ENCODE measurements at places on chromosomes 16 and 17.

DNA sequence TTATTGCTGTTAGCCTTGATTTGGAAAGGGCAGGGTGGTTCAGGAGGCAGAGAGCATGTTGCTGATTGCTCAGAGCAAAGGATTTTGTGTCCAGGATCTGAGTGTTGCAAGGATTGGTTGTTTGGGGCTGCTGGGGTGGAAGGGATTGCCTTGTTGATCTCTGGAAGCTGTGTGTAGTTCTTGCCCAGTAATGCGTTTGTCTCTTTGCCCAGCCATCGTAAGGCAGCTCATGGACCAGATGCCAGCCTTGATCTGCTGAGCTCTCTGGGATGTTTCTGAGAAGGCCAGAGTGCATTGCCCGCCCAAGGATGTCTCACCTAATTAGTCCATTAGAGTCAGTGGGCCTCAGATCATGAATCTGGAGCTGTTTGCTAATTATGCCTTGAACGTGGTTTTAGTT lies 33.6 kb downstream of the NKD1 start:
- no peak for DNase-seq

GRCh38 chr17:144936-145670 lies 7.7 kb downstream of the SCGB1C2 start:
- no peak for DNase-seq

GRCh38 chr16:82585675-82586074 lies 41.1 kb upstream of the CDH13 start:
- no peak for DNase-seq

DNA sequence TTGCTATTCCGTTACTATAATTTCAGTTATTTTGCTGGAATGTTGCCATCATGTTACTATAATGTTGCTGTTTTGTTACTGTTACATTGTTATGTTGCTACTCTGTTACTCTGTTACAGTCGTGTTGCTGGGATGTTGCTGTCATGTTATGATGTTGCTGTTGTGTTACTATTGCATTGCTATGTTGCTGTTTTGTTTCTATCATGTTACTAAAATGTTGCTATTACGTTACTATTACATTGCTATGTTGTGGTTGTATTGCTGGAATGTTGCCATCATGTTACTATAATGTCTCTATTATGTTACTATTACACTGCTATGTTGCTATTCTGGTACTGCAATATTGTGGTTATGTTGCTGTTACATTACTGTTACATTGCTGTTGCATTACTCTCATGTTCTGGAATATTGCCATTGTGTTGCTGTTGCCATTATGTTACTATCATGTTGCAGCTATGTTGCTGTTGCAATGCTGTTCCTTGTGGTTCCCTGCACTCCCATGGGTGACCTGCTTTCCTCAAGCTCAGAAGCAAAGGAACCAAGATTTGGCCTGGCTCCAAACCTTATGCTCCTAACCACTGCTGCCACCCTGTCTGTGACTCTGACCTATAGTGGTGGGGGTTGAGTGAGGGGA lies 64.4 kb downstream of the ABCC6 start:
- DNase-seq: no peak

- DNase-seq: no peak
Observed at GRCh38 chr16:47956916-47957315, 198.9 kb downstream of the ABCC12 start.

DNA sequence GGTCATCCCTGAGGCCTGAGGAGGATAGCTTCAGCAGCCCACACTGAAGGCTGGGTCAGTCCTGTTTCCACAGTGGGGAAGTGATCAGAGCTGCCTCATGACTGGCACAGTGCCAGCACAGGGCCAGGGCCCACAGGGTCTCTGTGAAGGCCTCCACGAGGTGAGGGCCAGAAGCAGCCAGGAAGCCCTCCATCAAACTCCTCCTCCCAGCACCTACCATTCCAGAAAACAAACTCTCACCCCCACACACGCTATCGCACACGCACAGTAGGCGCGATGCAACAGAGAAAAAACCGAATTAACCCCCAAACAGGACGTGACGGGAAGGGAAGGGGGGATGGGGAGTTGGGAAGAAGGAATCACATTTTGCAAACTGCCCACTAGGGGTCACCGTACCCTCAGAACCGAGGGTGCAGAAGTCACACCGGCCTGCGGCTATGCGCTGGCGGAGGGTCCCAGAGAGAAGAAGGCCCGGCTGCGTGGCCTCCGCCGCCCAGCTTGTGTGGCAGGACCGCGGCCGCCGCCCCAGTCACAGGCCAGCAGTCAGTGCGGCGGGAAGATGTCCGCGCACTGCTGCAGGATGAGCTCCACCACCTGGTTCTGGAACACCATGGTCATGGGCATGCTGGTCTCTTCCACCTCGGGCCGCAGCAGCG lies 37.6 kb downstream of the ARHGAP27 start:
- DNase-seq: peak; percentile 37

DNA sequence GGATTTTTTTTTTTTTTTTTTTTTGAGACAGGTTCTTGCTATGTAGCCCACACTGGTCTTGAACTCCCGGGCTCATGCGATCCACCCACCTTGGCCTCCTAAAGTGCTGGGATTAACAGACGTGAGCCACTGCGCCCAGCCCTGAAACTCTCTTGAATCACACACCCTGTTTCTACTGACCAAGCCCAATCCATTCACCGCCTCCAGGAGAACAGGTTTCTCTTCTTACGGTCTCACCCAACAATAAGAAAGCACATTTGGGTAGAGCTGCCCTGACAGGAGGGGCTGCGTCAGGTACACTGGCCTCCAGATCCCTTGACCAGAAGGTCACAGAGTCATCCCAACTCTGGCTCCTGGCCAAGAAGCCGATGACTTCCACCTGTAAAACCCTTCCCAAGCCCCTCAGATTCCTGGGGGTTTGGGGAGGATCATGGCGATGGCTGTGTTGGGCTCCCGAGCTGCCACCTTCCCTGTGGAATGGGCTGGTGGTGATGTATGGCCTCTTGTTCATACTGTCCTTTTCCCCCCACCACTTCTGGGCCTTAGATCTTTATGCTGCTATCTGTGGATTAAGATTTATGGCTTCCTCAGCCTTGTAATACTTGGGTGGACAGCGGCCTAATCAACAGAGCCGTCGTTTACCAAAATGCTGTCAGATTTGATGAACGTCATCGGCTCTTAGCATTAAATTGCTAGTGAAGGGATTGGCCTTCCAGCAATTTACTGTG lies 89.1 kb downstream of the KATNIP start:
- DNase-seq: no peak

GRCh38 chr16:59905131-59905530 lies 1171.0 kb upstream of the GOT2 start:
- no peak for DNase-seq

GRCh38 chr16:83899272-83899897 lies 470 bp downstream of the MLYCD start:
- DNase-seq: peak; percentile 24

- DNase-seq: no peak
Observed at GRCh38 chr16:83623091-83623730, 184.6 kb upstream of the HSBP1 start.

DNA sequence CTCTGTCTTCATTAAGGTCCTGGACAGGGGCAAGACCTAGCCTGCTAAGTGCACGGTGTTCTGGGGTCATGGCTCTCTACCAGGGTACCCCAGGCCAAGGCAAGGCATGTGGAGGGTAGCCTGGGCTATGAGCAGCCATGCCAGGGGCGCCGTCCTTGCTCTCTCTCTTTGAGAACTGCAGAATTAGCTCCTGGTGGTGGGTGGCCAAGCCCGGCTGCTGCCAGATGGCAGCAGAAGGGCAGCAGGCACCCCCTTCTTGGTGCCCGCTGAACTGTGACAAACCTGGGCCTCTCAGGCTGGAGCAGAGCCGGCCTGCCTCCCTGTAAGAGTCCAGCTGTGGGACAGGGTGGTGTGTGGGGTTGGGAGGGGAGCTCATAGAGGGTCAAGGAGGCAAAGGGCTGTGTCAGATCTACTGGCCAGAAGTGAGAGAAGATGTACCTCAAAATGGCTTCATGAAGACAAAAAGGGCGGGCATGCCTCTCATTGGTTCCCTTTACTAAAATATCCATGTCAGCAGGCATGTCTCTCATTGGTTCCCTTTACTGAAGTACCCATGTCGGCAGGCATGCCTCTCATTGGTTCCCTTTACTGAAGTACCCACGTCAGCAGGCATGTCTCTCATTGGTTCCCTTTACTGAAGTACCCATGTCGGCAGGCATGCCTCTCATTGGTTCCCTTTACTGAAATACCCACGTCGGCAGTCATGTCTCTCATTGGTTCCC lies 81.7 kb upstream of the SDK2 start:
- no peak for DNase-seq

DNA sequence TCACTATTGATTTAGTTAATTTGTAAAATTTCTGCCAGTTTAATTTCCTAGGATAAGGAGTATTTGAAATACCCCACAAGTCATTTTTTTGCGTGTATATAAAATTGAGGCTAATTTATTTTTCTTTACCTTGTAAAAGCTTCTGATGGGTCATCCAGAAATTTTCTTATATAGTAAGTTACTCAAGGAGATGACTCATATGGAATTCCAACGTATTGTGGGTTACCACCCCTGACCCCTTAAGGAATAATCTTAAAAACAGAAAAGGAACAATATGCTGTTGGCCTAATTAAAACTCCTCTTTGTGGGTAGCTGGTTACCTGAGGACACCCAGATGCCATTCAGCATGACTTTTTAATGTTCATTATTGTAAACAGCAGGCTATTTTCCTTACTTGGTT lies 13.6 kb downstream of the HEATR6 start:
- DNase-seq: no peak

DNA sequence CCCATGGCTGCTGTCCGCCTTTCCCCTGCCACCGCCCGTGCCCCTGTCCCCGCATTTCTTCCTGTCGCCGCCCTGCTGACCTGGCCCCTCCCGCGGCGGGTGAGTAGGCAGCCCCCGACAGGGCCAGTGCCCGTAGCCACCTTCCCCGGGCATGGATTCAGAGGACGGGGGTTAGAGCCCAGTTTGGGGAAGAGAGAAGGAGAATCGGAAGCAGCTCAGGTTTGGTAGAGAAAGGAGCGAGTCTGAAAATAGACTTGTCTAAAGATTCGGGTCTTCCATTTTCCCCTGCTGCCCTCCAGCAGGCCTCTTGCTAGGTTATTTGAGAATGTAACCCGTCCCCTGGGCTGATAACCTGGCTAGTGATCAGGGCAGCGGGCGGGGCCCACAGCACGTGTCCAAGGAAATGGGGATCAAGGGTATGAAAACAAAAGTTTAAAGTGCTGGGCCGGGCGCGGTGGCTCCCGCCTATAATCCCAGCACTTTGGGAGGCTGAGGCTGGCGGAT lies 7.9 kb upstream of the CLDN9 start:
- no peak for DNase-seq

GRCh38 chr16:17149904-17150483 lies 320.8 kb downstream of the XYLT1 start:
- DNase-seq: no peak

DNA sequence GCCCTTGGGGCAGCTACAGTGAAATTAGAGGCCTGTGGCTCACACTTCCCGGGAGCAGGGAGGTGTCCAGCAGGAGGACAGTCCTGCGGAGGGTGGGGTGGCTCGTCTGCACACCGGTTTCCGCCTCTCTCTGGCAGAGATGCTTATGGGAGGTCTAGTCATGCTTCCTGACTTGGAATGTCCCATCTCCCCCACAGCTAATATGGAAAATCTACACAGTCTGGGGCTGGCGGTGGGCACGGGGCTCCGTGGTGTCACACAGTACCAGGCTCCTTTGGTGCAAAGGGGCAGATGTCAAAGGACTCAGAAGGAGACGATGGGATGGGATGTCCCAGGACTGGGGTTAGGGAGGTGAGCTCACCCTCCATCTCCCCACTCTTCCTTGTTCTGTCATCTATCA lies 44.1 kb upstream of the DOC2B start:
- no peak for DNase-seq

- no peak for DNase-seq
Observed at GRCh38 chr17:69500911-69501429, 86.5 kb downstream of the MAP2K6 start.

- no peak for DNase-seq
Observed at GRCh38 chr17:511001-511698, 158.5 kb upstream of the RPH3AL start.

GRCh38 chr17:77662833-77663232 lies 295.7 kb upstream of the TNRC6C start:
- no peak for DNase-seq

DNA sequence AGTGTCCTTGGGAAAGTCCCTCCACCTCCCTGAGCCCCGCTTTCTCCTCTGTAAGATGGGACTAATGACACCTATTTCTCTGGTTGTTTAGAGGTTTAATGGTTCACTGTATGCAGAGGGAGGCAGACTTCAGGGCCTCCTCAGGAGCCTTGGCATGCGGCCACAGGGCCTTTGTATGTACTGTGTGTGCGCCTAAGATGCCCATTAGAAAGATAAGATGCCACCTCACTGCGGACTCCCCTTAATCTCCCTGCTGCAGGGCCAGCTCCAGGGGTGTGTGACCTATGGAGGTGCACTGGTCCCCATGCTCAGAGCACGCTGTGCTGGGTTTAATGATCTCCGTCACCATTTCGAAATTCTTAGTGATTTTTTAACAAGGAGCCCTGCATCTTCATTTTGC lies 59.3 kb downstream of the TMEM235 start:
- no peak for DNase-seq

DNA sequence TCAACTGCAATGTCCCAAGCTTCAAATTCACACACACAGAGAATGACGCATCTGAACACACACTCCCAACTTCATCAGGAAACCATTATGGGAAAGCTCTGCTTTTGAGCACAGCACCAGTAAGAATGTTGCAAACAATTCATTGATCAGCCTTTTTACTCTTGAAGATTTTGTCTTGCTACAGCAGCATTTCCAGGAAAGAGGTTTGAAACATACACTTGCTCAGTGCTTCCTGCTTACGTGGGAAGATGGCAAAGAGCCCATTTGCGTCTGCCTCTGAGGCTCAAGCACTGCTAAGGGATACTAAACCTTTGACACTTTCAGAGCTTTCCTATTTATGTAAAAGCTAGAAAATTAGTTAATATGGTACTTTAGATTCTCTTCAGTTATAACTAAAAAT lies 77.2 kb upstream of the MON1B start:
- DNase-seq: no peak

GRCh38 chr17:55774846-55775271 lies 24.0 kb downstream of the PCTP start:
- no peak for DNase-seq

GRCh38 chr17:60390186-60390585 lies 1.7 kb downstream of the USP32 start:
- no peak for DNase-seq

- DNase-seq: no peak
Observed at GRCh38 chr17:82598256-82599119, 49.8 kb downstream of the WDR45B start.

DNA sequence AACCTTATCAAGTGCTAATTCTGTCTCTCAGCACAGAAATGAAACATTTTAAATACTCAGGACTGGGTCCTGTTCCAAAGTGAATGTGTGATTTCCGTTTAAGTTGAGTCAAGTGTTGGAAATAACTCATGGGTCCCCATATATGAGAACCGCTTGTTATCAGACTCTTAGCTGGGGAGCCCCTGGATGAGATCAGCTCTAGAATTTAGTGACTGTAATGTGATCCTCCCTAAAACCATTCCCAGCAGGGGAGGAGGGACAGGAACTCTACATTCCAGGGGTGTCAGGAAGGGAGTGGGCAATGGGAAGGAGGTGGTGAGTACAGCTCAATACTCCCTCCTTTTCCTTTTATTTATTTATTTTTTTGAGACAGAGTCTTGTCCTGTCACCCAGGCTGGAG lies 37.5 kb downstream of the OTOA start:
- no peak for DNase-seq
